HCT116 (cell line): ENCODE measurements at places on chromosomes 12 and 14.

DNA sequence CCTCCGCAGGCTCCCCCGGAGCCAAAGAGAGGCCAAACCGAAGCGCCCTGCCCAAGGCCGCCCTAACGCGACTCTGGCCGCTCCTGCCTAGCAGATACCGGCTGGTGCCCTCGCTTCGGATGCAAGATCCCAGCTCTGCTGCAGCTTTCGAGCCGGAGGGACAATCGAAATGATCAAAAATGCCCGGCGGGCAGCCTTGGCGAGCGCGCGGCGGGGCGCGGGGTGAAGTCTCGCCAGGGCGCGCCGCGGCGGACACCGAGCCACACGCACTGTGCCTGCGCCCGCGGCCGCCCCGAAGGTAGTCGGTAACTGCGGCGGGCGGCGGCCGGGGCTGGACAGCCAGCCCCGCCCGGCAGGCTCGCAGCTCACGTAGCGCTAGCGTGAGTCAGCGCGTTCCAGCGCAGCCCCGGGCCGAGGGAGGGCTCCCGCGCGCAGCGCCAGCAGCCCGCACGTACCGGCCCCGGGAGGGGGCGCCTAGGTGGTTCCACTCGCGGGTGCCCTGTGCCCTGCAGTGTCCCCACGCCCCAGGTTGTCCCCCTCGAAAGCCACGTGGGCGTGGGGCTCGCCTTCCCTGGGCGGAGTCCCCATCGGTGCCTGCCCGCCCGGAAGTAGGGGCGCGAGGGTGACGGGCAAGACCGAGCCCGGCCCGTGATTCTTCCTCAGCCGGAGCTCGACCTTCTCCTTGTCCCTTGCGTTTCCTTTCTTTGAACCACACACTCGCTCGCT is 109.2 kb upstream of the EGLN3 start:
- no peak for DNase-seq

- DNase-seq: no peak
Observed at GRCh38 chr14:99426265-99426664, 54.4 kb downstream of the SETD3 start.

GRCh38 chr12:2644683-2645405 is 149.9 kb upstream of the FKBP4 start:
- no peak for DNase-seq

- DNase-seq: no peak
Observed at GRCh38 chr12:52867642-52868041, 18.8 kb upstream of the KRT78 start.

- no peak for DNase-seq
Observed at GRCh38 chr12:3962631-3963483, 89.7 kb upstream of the PARP11 start.

- DNase-seq: no peak
Observed at GRCh38 chr14:75430116-75430515, 2.3 kb downstream of the JDP2 start.

- DNase-seq: no peak
Observed at GRCh38 chr14:93965287-93965821, 11.0 kb downstream of the ASB2 start.

GRCh38 chr14:96239711-96240141 is 16.3 kb upstream of the BDKRB1 start:
- DNase-seq: no peak

GRCh38 chr12:47812797-47813510 is 6.7 kb downstream of the HDAC7 start:
- no peak for DNase-seq

DNA sequence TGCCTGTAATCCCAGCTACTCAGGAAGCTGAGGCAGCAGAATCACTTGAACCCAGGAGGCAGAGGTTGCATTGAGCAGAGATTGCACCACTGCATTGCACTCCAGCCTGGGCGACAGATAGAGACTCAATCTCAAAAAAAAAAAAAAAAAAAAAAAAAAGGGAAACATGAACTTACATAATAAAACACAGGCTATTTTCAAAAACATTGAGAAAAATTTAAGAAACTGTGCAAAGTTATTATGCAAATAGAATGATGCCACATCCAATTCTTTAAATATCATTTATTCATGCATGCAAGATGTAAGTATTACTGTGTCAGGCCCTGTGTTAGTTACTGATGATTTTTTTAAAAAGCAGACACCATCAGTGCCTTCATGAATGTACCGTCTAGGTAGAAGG is 20.0 kb upstream of the SLC16A7 start:
- no peak for DNase-seq

DNA sequence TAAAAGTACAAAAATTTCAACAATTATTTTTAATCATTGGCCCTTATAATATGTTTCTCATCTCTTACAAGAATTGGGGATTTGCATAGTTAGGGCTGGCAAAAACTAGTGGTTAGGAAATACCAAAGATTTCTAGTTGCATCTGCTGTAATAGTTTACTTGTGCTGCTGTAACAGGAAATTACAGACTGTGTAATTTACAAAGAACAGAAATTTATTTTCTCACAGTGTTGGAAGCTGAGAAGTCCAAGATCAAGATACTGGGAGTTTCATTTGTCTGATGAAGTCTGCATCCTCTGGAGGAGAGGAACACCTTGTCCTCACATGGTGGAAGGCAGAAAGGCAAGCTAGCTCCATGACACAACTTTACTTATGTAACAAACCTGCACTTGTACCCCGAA is 157.0 kb downstream of the FLRT2 start:
- no peak for DNase-seq

- DNase-seq: no peak
Observed at GRCh38 chr14:103205541-103205906, 82.3 kb downstream of the TNFAIP2 start.

DNA sequence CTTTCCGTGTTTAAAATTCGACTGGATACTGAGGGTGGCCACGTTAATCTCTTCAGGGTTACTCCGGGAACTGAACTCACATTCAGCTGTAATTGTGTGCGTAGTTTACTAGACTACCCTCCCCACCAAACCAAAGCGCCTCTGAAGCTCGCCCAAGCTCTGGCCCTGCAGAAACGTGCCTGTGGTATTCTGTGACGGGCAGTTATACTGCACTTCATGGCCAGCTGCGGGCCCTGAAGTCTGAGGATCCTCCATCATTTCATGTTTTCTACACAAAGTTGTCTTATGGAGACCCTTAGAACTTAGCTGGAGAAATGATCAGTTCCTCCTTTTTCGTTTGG is 688 bp downstream of the ZNF26 start:
- no peak for DNase-seq

- no peak for DNase-seq
Observed at GRCh38 chr14:34204774-34205173, 253.9 kb upstream of the EGLN3 start.

DNA sequence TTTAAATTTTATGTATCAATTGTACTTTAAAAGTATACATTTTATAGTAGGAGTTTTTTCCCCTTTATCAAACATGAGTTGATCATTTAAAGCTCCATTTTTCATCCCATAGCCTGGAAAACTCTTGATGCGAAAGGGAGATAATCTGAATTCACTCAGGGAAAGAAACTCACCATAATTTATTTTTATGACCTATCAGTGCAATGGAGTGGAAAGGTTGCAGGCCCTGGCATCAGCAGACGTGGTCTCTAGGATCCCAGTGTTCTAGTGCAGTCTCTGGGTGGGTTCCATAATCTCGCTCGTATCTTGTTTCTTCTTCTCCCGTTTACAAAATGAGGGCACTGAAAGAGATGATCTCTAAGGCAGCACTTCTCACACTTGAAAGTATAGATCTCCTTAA is 85.0 kb downstream of the PTGER2 start:
- DNase-seq: no peak

DNA sequence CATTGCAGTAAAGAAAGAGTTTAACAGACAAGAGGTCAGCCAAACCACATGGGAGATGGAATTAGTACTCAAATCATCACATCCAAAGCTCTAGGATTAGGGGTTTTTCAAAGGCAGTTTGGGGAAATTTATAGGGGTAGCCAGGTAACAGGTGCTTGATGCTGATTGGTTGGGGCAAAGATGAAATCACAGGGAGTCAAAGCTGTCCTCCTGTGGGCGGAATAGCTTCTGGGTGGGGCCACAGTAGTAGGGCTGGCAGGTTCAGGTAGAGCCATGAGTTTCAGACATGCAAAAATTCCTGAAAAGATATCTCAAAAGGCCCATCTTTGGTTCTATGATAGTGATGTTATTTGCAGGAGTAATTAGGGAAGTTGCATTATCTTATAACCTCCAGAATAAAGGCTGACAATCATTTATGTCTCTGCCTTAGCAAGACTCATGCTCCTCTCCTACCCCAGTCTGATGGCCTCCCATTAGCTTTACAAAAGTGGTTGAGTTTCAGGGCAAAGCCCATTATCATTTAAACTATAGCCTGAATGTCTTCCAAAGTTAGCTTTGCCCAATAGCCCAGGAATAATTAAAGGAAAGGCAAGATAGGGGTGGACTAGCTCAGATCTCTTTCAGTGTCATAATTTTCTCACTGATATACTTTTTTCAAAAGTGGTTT is 42.1 kb upstream of the CNTN1 start:
- DNase-seq: no peak

- no peak for DNase-seq
Observed at GRCh38 chr14:84579292-84579691, 950.7 kb upstream of the FLRT2 start.

DNA sequence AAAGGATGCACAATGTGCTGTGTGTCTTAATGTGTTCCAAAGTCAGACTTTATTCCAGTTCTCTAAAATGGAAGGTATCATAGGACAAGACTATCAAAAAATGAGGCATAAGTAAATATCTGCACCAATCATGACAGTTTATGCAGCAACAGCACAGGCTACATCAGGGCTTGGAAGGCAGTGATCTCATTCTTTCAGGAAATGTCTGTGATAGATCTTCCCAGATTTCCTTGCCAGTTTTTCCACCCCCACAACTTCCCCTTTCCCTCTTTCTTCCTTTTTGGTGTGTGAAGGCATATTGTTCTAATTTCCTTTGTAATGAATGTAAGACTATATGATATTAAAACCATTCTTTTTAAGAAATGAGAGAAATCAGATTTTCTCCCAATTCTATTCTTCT is 326.7 kb downstream of the ATP23 start:
- no peak for DNase-seq

DNA sequence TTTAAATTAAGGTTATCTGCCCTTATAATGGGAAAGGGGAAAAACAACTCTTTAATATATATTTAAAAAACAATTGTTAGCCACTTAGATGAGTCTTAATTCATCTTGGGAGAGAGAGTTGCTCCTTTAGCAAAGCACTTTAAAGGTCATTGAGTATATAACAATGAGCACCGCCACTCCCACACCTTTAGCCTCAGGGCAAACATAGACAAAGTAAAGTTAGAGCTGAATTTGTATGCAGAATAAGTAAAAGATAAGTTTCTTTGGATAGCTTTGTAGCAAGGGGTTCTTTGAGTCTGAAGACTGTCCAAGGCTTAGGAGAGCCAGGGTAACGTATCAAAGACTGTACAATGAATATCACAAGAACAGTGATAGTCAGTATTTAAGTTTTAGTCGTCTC is 728.8 kb upstream of the LMO3 start:
- no peak for DNase-seq

DNA sequence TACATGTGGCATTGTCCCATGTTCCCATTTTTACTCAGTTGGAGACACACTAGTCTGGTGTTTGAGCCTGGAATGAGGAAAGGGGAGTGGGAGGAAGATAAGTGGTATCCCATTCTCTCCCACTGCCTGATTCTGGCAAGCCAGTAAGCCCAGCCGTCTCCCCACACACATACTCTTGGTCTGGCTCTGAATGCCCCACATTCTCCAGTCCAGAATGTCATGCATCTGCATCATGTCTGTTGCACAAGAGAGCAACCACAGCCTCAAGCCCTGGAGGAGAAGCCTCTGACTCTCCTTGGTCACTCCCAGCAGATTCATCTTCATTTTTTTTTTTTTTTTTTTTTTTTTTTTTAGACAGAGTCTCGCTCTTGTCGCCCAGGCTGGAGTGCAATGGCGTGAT is 48.0 kb downstream of the DRAM1 start:
- no peak for DNase-seq

DNA sequence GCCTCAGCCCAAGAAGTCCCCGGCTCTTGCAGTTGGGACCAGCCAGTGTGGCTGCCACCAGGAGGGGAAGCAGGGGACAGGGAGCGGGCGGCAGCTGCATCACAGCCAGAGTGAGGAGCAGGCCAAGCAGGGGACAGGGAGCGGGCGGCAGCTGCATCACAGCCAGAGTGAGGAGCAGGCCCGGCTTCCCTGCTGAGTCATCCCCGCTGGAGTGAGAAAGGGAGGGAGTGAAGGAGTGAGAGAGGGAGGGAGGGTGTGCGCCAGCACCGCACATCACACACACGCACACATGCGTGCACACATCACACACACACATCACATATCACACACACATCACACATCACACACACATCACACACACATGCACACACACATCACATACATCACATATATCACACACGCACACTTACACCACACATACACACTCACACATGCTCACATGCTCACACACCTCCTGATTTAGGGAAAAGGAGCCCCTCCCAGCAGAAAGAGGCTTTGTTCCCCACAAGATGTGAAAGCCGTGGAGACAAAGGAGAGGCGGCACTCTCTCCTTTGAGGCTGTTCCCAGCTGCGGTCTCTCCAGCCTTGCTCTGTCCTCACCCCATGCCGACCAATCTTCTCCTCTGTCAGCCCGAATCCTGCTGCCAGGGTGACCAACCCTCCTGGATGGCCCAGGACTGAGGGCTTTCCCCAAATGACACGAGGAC is 16.7 kb upstream of the ZDHHC22 start:
- DNase-seq: no peak

- DNase-seq: no peak
Observed at GRCh38 chr14:93163564-93163963, 21.1 kb downstream of the MOAP1 start.

DNA sequence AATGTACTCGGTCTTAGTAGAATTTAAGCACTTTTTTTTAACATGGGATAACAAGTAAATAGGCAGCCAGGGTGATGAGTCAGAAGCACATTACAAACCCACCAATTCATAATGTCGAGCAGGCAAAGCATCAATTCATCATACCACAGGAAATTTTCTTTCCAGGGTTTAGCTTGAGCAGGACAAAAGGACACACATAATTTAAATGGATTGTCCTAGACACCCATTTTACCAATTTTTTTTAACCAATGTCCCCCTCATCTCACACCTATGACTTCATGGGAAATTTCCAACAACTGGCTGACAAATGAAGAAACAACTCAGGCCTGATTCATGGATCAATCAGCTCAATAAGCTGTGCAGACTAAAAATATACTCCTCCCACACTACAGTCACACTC is 58.8 kb upstream of the FOXG1 start:
- no peak for DNase-seq

DNA sequence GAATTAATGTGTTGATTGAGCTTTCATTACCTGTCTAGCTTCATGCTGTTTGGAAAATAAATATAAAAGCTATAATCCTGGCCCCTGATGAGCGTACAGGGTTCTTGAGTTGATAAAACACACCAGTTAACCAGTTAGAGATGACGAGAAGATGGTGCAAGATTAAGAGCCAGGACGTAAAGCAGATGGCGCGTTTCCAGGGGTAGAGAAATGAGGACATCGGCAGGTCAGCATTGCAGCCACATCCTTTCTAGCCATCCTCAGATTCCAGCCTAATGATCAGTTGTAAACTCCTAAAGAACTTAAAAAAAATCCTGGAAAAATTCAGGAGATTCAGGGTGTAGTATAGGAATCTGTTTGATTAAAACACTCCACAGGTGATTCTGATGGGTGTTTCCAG is 203.7 kb downstream of the CACNA1C start:
- DNase-seq: no peak

- DNase-seq: no peak
Observed at GRCh38 chr14:83478741-83479140, 1945.1 kb upstream of the SEL1L start.
